ENCODE measurements at places on chromosomes 4 and X.

- no peak for DNase-seq
These were observed 63.3 kb downstream of the FAT1 start for GRCh38 chr4:186660403-186660802.

GRCh38 chrX:153493085-153493484, 1.7 kb upstream of the BGN start:
- no peak for DNase-seq

- peak; percentile 25 for DNase-seq
These were observed 1007.1 kb downstream of the SH3BGRL start for GRCh38 chrX:82208975-82209374.

DNA sequence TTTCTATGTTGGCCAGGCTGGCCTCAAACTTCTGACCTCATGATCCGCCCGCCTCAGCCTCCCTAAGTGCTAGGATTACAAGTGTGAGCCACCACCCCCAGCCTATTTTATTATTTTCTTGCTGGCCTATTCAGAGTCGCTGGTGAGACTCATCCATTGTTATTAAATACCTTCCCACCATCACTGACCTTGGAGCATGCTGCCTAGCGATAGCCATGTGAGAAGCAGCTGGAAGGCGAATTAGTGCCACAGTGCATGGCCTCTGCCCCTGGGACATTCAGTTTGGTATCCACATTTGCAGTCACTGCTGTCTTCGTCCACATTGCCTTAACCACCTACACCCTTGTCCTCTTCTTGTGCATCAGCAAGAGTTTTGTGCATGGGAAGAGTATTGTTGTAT, 32.4 kb upstream of the NMU start:
- DNase-seq = no peak

GRCh38 chr4:36841583-36842326, 402.8 kb upstream of the NWD2 start:
- DNase-seq = no peak

- no peak for DNase-seq
These were observed 20.2 kb upstream of the CHRNA9 start for GRCh38 chr4:40314951-40315350.

DNA sequence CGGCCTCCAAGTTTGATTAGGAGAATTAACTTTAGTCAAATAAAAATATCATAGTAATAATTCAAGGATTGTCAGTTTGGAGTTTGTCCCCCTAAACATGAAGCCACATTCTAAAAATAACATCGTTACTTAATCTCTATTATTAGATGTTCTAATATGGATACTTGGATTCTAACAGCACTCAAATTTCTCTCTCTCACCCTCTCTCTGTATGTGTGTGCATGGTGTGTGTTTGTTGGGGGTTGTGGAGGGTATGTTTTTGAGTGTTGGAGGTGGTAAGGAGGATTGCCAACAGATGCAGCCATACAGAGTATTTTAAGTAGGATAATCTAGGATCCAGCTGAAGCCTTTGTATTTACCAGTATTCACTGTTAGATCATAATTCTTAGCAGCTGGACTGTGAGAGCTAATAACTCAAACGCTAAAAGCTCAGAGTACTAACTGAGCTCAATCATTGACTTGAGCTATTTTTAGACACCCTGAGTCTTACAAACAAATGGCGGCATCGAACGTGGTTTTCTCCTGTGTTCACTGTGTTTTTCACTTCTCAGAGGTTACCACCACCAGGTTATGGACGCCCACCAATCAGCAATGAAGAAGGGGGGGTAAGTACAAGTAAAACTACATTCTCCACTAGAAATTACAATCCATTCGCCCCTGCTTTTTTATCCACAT, 8.8 kb downstream of the ENAM start:
- DNase-seq = no peak

GRCh38 chrX:10370976-10371375, 214.2 kb downstream of the CLCN4 start:
- no peak for DNase-seq

GRCh38 chrX:34655501-34656455, 1.3 kb downstream of the TMEM47 start:
- DNase-seq = no peak
